Stimulated activated CD4-positive, alpha-beta T cell treated with anti-CD3 and anti-CD28 coated beads, Interleukin-15, amount 100 ng/mL, for 1 hour (primary cell): ENCODE measurements at places on chromosomes 7 and 10.

DNA sequence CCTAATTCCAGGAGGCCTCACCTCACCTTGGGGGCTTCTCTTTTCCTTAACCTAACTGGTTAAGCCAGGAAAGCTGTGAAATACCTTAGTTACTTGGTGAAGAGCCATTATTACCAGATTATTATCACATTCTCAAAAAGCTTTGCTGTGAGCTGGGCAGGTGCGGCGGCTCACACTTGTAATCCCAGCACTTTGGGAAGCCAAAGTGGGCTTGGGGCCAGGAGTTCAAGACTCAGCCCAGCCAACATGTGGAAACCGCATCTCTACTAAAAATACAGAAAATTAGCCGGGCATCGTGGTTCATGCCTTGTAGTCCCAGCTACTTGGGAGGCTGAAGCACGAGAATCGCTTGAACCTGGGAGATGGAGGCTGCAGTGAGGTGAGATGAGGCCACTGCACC lies 102.4 kb upstream of the KLF6 start:
- DNase-seq, result no peak

GRCh38 chr10:122475100-122475499 lies 13.7 kb downstream of the HTRA1 start:
- DNase-seq, result no peak

DNA sequence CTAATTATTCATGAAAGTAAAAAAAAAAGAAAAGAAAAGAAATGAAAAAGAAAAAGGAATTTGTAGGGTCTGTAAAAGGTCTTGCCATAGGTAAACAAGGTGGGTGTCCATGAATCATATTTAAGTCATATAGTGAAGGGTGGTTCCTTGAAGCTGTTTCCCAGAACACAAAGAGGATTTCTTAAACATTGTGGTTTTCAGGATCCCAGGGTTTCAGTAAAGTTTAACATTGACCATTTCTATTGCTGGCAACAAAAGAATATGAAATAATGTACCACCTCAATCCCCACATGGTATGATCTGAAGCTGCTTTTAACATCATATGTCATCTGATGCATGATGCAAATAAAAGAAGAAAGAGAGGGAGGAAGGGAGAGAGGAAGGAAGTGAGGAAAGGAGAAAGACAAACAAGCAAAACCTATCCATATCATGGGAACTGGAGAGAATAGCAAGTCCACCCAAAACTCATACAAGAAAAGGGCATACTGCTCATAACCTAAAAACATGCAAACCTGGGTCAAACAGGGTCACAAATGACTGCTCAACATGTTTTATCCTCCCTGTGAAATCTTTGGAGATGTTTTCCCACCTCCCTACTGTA lies 663.5 kb downstream of the SORCS1 start:
- no peak for DNase-seq

- no peak for DNase-seq
These were observed 87.0 kb upstream of the SLC25A13 start for GRCh38 chr7:96408881-96409280.

- DNase-seq, result no peak
These were observed 218.8 kb downstream of the PHF14 start for GRCh38 chr7:11192506-11192905.

GRCh38 chr10:45660876-45661411 lies 11.6 kb downstream of the ZFAND4 start:
- no peak for DNase-seq

- DNase-seq, result no peak
These were observed 82.5 kb downstream of the ABLIM1 start for GRCh38 chr10:114575417-114576131.

- DNase-seq, result no peak
These were observed 639.7 kb downstream of the AUTS2 start for GRCh38 chr7:70237831-70238575.

GRCh38 chr7:73308074-73308664 lies 457 bp downstream of the NSUN5 start:
- no peak for DNase-seq

GRCh38 chr7:20298486-20298901 lies 32.2 kb upstream of the ITGB8 start:
- DNase-seq, result no peak

GRCh38 chr10:78829565-78829964 lies 239.2 kb upstream of the ZMIZ1 start:
- no peak for DNase-seq

- DNase-seq, result no peak
These were observed 147.2 kb downstream of the DYNC1I1 start for GRCh38 chr7:95919556-95919955.

GRCh38 chr7:55593515-55594318 lies 21.4 kb upstream of the VOPP1 start:
- peak; percentile 66 for DNase-seq

DNA sequence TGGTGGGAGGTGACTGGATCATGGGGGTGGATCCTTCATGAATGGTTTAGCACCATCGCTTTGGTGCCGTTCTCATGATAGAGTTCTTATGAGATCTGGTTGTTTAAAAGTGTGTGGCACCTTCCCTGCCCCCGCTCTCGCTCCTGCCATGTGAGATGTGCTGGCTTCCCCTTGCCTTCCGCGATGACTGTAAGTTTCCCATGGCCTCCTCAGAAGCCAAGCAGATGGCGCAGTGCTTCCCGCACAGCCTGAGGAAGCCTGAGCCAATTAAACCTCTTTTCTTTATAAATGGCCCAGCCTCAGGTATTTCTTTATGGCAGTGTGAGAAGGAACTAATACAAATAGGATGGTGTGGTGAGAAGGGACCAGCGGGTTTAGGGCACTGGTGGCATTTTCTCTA lies 243.3 kb upstream of the CELF2 start:
- DNase-seq, result no peak

GRCh38 chr10:84176351-84176750 lies 2.8 kb downstream of the GPR15LG start:
- no peak for DNase-seq

- DNase-seq, result no peak
These were observed 51.7 kb upstream of the PODXL start for GRCh38 chr7:131608116-131608500.

GRCh38 chr7:158317238-158318205 lies 270.1 kb downstream of the PTPRN2 start:
- DNase-seq, result no peak

DNA sequence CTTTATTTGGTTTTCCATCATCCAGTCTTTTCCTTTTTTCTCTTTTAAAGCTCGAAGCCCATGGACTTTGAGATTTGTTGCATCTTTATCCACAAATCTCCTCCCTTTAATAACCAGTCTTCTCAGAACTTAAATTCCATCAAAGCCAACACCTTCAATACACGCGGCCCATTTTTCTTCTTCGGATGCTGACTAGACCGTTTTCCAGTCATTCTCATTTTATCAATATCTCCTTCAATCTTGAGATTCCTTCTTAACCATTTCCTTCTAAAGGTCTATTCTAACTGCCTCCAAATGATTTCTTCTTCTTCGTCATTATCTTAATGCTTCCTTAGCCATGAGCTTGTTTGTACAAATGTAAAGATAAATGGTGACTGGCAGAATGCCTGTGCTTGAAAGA lies 173.5 kb downstream of the BAMBI start:
- DNase-seq, result no peak

DNA sequence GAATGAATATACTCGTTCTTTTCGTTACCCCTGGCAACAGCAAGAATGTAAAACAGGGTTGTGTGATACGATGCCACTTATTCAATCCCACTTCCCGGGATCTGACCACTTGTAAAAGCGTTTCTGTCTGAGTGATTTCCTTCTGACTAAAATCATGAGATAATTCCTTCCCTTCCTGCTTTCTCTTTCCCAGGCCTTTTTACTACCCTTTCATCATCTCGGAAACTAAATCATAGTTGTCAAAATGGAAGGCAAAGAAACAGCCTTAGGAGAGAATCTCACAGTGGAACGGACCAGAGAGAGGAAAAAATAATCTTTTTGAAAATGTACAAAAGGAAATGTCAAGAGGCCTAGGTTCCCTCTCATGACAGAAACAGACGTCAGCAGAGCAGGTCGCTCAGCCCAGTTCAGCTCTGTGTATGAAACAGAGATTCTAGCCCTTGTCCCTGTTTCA lies 29.8 kb downstream of the DIP2C start:
- no peak for DNase-seq

DNA sequence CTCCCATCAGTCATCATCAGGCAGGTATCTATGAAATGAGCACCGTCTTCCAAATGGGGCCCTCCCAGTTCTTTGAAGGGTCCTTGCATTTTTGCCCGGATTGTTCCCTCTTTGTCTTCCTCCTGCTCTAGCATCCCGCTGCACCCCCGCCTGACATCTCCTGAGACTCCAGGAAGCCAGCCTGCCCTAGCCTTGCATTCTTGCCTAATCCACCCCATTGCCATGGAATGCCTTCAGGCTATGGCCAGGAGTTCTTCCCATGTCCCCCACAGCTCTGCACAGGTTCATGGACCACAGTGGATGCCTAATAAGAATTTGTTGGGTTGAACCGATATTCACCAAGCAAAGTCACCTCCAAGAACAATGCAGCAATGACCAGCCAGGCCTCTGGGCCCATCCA lies 62.1 kb downstream of the ZMIZ1 start:
- no peak for DNase-seq

GRCh38 chr7:42493436-42494198 lies 256.6 kb upstream of the GLI3 start:
- DNase-seq, result no peak

GRCh38 chr10:73974309-73974946 lies 23.5 kb upstream of the VCL start:
- no peak for DNase-seq
